ENCODE measurements at places on chromosomes 2 and 18. TPM values are rescaled to one million over a fixed set of nuclear protein-coding genes. Genes with fewer than 3 reads are reported as not detected.
A peak's percentile ranks its signal among the peaks of the same experiment; 100 is the strongest.

DNA sequence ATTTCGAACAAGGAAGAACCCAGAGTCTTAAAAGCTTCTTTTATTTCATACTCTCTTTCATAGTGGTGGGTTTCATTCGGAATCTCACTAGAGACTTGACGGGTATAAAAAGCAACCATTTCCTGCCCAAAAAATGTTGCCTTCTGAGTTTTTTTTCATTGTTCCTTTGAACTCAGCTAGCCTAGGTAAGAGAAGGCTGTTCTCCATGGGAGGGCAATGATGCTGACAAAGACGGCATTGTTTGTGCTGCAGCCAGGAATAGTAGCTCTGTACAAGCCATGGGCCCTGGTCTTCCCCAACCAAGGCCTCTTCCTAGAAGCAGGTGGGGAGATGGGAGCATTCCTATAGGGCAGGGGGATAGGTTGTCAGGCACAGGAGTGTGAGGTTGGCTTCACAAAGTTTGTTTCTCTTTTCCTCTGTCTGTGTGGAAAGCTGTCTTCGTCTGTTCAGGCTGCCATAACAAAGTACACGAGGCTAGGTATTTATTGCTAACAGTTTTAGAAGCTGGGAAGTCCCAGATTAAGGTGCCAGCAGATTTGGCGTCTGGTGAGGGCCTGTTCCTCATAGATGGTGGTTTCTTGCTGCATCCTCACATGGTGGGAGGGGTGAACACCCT, 405.1 kb downstream of the NBAS start:
- no peak for DNase-seq

The RAD51AP2 gene
- 0.10 TPM for total RNA-seq

The TNFAIP6 gene
- 2.4 TPM for total RNA-seq

- DNase-seq, result peak; percentile 58
These were observed 33.7 kb upstream of the NPAS2 start for GRCh38 chr2:100786297-100786658.

The HOXD1 gene
- total RNA-seq, result not detected

The MC5R gene
- not detected for total RNA-seq

The IL1R2 gene
- 1.4 TPM for total RNA-seq

DNA sequence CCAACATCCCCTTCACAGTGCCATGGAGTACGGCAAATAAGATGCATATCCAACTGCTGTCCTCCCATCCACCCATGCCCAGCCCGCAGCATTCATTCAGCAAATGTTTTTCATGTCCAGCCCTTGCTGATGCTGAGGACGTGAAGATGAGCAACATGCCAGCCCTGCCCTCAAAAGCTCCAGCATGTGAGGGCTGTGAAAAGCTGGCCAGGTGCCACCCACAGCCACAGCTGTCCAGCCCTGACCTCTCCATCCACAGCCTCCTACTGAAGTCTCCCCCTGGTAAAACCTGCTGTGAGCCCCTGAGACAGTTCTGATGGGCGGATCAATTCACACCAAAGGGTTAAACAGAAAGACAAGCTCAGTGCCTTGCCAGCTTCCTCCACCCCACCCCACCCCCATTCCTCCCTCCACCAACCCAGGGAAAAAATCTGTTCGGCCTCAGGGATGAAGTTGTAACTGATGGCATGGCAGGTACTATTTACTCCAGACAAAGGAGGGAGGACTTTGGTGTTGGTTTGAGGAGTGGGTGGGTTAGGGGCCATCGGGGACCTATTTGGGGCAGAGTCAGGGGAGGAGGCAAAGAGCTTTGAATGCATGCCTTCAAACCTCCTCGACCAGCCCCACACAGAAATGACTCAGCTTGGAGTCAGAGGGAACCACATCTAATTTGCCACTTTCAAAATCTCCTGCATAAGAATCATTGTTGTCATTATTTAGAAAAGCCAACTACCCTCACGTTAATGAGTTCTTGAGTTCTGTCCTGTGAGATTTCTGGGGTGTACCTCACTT, 4.3 kb downstream of the ZBTB7C start:
- DNase-seq, result no peak

DNA sequence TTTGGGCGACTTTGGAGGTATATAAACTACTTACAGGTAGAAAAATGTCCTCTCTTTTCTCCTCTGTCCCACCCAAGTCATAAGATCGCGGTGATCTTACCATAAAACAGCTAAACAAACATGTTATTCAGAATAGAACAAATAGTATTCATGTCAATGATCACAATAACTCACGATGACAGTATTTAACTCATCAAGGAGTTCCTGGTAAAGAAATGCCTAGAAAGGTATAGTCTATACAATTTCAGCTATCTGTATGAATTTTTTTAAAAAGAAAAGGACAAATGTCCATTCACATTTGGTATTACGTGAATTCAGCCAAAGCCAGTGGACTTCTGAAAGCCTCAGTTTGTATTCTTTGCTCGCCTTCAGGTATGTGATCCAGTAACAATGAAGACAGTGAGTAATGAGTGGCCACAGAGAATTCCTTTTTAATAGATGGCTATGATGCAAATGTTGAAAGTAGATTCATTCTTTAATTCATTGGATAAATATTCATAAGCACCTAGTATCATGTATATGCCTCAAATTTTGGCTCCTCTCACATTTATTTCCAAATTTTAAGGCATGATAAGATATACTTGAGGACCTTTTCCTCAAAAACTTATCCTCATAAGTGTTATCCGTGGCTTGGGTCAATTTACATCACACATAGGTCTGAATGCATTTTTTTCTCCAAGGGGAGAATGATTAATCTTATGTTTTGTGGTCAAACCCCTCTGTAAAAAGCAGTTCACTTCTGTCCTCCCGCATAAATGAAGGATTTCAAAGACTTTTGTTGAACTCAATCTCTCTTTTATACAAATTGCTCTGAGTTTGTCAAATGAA, 20.3 kb downstream of the ABCB11 start:
- no peak for DNase-seq

GRCh38 chr2:133569286-133569830, 1.1 kb upstream of the NCKAP5 start:
- no peak for DNase-seq

The STEAP3 gene
- total RNA-seq, result 11.8 TPM

GRCh38 chr2:240725266-240725665, 33.6 kb downstream of the AQP12A start:
- no peak for DNase-seq

DNA sequence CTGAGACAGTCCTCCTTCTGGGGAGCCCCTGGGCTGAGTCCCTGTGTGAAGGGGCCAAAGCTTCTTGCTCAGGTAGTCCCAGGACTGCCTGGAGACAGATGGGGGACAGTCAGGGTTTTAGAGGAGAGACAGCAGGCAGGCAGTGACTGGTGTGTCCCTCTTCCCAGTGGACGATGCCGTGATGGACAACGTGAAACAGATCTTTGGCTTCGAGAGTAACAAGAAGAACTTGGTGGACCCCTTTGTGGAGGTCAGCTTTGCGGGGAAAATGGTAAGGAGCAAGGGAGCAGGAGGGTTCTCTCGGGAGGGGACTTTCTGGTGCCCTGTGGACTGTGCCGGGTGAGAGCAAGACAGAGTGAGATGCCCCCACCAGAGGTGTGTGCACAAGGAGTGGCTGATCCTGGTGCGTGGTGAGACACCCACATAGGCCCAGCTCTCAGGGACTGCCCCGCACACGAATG, 74.8 kb downstream of the DYSF start:
- no peak for DNase-seq

DNA sequence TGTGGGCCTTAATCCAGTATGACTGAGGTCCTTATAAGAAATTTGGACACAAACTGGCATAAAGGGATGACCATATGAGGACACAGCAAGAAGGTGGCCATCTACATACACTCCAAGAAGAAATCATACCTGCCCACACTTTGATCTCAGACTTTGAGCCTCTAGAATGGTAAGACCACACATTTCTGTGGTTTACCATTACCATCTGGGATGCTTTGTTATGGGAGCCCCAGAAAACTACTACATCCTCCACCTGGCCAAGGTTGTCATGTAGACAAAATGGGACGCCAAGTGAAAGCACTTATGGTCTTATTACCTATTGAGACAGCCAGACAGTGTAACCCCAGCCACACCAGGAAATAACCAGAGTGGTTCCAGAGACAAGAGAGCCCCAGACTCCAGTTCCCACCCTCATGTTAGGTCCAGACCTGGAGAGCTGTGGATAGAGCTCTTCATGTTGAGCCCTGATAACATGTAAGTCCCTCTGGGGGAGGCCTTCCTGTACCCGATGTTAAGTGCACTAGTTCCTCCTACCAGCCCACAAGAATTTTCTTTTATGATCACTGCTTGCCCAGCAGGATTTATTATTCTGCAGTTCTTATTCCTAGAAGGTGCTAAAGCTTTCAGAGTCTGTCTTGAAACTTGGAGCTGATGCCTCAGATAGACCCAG, 4.6 kb upstream of the ADD2 start:
- no peak for DNase-seq

The LIPG gene
- total RNA-seq, result not detected

DNA sequence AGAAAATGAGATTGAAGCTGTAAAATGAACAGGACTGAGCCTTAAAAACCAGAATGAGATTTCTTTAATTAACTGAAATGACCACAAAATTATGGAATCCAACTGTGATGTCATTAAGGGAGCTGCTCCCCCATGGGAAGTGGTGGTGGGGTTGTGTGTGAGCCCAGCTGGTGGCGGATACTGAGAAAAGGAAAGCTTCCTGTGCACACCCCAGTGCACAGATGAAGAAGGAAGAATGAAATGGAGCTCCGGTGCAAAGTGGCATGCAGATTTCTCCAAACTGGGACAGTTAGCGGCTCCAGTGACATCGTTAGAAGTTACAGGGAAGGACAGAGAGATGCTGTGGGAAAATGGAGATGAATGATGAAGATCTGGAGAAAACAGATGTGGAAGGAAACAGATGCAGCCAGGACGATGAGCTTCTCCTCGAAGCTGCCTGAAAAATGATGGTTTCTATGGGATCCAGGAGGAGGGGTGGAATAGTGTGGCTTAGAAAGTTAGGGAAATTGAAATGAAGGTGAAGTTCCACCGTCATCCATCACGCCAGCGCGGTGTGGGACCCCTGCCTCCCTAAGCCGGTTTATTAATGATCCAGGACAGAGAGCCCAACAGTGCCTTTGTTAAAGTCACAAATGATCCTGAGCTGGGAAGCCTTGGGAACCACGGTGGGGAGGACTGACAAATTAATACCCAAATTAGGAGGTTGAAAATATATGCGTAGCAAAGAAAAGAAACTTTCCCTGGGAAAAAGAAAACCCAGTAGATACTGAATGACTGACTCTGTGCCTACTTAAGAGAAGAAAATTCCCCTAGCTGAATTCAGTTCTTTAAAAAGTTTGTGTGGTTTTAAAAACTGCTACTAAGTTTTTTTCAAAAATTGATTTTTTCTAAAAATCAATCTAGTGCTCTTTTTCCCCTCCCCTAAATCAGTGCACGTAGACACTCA, 77.2 kb downstream of the TSN start:
- DNase-seq, result no peak

The XIRP2 gene
- 248 TPM for total RNA-seq

DNA sequence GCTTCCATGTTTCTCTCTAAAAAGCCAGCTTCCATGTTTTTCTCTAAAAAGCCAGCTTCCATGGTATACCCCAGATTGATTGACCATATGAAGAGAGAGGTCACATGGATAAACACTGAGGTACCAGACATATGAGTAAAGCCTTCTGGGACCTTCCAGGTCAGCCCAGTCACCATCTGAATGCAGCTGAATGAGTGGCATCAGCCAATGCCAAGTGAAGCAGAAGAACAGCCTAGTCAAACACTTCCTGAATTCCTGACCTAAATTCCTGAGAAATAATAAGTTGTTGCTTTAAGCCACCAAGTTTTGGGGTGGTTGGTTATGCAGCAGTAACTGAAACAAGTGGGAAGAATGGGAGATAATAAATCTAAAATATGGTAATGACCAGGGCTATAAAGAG, 5.7 kb upstream of the ALS2 start:
- no peak for DNase-seq

The CD8B2 gene
- not detected for total RNA-seq

DNA sequence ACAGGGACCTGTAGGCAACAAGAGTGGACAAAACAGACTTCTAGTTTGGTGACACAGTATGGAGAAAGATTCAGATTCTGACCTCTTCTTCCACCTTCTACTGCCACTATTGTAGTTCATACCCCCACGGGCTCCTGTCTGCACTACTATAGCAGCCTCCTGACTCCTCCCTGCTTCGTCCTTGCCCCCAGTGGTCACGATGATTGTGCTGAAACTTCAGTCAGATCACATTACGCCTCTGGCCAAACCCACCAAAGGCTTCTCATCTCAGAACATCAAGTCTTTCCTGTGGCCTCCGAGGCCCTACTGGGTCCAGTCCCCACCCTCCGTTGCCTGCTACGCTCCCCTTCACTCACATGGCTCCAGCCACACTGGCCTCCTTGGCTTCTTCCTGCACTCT, 147.6 kb downstream of the CYP26B1 start:
- no peak for DNase-seq

Data from left ventricle myocardium superior (tissue), 1 donor.